ENCODE measurements at places on chromosomes 3 and 15.

GRCh38 chr15:23797747-23798446 is 110.8 kb upstream of the NDN start:
- no peak for DNase-seq

DNA sequence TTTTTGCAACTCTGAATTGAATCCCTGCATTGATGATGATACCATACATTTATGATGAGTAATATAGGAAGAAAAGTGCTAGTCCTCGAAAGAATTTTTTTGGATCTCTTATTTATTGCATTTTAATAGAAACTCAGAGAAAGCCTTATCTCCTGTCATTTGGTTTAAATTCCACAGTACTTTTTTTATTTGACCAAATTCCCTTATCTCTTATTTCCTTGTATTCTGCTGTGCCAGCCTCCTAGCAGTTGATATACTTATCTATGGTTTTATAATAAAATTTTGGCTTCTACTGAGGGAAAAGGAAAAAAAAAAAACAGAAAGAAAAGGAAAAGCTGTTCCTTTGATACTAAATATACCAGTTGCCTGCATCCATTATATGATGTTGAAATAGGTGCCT is 535.1 kb upstream of the NR2F2 start:
- no peak for DNase-seq

- DNase-seq, result no peak
Measured at GRCh38 chr15:74245342-74245931, 9.3 kb downstream of the CCDC33 start.

DNA sequence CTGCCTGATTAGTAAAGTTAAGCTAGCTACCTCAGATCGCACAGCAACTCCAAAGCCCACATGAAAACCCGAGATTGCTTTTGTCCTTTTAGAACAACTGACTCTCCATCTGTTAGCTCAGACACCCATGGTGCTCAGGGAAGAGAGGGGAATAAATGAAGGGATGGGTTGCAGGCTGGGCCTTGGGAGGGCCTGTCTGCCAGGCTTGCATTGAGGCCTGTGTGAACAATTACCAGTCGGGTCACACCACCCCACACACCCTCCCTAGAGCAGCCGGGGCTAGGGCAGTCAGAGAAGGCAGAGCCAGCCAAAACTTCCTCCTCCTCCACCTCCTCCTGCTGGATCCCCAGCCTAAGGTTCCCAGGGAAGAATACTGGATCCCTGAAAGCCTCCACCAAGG is 8.8 kb upstream of the PRKAR2A start:
- DNase-seq, result no peak

- DNase-seq, result no peak
Measured at GRCh38 chr15:89803941-89804800, 10.5 kb downstream of the ANPEP start.

DNA sequence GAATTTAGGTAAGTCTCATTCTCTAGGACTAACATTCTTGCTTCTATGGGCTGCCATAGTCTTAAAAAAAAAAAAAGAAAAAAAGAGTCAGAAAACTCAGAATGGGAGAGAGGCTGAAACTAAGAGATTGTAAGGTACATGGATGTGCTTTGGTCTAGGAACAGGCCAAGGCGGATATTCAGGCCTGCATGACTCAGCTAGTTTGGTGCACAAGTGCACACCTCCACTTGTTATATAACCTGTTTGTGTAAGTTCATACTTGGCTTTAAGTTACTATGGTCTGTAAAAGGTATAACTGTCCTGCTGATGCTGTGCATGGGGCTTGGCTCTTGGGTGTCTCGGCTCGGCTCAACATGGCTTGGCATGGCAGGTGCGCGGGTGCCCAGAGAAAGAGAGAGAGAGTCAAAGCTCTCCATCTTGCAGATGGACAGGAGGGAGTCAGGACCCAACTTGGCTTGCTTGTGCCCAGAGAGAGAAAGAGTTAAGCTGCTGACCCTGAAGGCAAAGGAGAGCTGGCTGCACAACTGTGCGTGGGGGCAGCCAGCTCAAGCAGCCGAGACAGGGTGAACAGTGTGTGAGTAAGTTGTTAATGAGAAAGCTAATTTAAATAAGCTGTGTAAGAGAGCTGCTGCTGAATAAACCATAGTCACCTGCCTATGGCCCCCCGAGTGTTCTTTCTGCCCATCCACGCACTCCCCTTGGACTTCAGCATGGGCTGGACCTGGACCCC is 31.4 kb upstream of the CHRNB4 start:
- no peak for DNase-seq

DNA sequence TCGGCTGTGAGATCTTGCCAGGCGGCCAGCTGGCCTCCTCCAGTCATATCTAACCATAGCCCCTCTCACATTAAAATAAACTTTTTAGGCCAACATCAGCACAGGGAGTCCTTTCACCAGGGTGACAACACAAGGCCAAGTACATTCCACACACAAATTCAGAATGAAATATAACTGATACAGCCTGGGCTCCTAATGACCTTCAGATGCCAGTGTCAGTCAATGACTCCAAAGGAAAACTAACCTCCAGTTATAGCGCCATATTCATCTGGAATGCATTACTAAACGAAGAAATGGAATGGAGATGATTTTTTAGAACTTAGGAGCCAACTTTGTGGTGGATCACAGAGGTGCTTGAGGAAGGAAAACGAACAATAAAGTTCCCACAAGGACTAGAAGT is 205.4 kb downstream of the GREM1 start:
- no peak for DNase-seq

GRCh38 chr3:154656486-154656885 is 226.5 kb upstream of the GPR149 start:
- DNase-seq, result no peak

GRCh38 chr15:80186066-80186465 is 33.3 kb downstream of the FAH start:
- DNase-seq, result no peak

- no peak for DNase-seq
Measured at GRCh38 chr3:122967356-122967755, 60.2 kb downstream of the SEMA5B start.

All from CD4-positive, alpha-beta T cell treated with Interleukin-1 beta for 1 hour (primary cell).